ENCODE measurements at places on chromosomes 3 and 15. TPM values are rescaled to one million over a fixed set of nuclear protein-coding genes. Genes with fewer than 3 reads are reported as not detected.

DNA sequence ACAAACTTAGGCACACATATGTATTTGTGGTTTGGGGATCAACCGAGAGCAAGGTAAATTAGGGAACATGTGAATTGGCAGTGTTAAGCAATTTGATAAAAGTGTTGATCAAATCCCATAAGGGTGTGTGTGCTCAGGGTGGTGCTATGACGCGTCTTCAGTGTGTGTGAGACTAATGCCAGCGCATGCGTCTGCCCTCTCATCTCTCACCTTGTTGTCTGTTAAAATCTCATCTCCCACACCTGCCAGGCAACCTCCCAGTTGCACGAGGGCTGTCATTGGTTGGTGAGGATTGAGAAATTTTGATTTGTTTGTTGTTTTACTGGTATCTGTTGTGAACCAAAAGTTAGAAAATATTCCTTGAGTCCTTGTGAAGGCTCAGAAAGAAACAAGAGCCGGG, 137.2 kb upstream of the ICE2 start:
- peak overlapping the region; percentile 85 for H3K27ac ChIP-seq
- DNase-seq, result no peak
- no peak overlapping the region for H3K4me3 ChIP-seq
- H3K36me3 ChIP-seq, result no peaks in the 10 kb centered on the region
- H3K4me1 ChIP-seq, result peaks cover 75% of the 10 kb centered on the region

APH1B gene
- 5.8 TPM for total RNA-seq

- DNase-seq, result no peak
- H3K4me3 ChIP-seq, result no peak overlapping the region
- H3K27ac ChIP-seq, result no peak overlapping the region
These were observed 297.5 kb upstream of the CTNNB1 start for GRCh38 chr3:40901796-40902195.

CYP1A1 gene
- total RNA-seq, result 0.64 TPM

FEZF2 gene
- total RNA-seq, result not detected

- peak; percentile 38 for DNase-seq
- no peak overlapping the region for H3K4me3 ChIP-seq
- H3K36me3 ChIP-seq, result no peaks in the 10 kb centered on the region
- H3K4me1 ChIP-seq, result no peaks in the 10 kb centered on the region
- H3K27ac ChIP-seq, result no peak overlapping the region
These were observed 1177.4 kb upstream of the GBE1 start for GRCh38 chr3:82938821-82939328.

Data from suprapubic skin (tissue), 4 donors.